ENCODE measurements at places on chromosomes 6 and 20. TPM values are rescaled to one million over a fixed set of nuclear protein-coding genes. Genes with fewer than 3 reads are reported as not detected.

The UBD gene
- 1.6 TPM for total RNA-seq

The CRIP3 gene
- 0.38 TPM for total RNA-seq

The PDE10A gene
- total RNA-seq: 1.4 TPM

The TRIM39 gene
- total RNA-seq: 11.3 TPM

The LRRC73 gene
- not detected for total RNA-seq

The PHACTR1 gene
- total RNA-seq: 4.9 TPM

GRCh38 chr6:73969971-73970970 lies 274.3 kb downstream of the CD109 start:
- no peak for DNase-seq

DNA sequence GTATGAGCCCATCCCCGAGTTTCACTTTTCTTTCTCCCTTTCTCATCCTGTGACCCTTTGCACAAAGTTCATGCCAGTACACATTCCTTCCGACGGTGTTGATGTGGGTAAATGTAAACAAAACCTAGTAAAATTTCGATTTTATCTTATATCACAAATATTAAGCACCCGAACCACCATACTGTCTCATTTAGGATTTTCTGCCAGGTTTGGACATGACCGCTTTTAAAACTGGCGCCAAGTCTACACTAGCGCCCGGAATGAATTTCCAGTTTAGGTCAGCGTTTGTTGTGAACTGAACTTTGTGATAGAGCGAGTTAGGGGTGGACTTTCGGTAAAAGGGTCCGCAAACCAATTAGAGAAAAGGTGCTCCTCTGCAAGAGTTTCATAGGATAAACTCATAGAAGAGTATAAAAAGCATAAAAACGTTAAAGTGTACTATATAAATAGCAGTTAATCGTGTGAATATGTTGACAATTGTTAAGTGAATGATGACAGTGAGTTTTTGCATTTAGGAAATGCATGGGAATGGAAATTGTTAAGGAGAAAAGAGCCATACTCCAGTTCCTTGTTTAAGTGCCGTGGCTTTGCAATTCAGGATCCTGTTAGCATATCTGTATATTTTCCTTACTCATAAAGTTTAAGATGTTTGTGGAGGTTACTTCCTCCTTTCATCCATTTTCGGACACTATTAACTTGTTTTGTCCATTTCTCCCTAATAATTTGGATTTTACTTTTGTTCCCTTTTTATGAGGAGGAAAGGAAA lies 937 bp downstream of the AKAP7 start:
- DNase-seq: no peak

DNA sequence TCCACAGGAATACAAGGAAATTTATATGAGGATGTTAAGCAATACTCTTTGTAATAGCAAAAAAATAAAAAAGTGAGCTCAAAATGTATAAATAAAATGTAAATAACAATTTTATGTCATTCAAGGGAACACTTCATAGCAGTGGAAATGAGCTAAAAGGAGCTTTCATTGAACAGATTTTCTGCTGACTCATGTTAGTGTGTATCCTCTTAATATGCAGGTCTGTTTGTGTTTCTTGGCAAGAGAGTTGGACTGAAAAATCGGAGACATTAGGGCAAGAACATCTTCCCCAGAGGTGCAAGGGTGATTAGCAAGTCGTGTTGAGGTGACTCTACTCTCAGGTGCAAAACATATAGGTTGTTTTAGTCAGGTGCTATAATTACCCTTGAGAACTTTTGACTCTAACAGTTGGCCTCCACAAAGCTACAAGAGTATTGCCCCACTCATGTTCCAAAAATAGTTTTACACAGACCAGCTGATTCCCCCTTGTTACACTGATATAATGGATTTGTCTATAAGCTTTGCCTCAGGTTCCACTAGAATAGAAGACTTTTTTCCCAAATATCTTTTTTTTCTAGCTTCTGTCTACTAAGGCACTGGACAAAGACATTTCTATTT lies 702.9 kb downstream of the TENT5A start:
- DNase-seq: no peak
